ENCODE measurements at places on chromosomes 1 and 21.
A peak's percentile ranks its signal among the peaks of the same experiment; 100 is the strongest.

DNA sequence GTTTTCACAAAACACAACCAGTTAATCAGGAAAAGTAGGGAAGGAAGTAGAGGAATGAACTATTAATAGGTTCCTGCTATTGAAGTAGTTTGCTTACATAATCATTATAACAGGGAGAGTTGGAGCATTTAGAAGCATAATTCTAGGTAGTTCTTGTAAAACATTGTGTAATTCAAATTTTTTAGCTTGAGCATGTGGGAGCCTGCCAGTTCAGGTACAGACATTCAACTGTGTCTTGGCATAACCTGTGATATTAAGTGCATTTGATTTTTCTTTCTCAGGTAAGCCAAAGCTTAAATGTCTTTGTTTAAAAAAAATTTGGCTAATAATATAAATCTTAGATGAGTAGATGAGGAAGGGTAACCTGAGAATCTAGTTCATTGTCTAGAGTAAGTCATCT lies 3.4 kb downstream of the YTHDF2 start:
- DNase-seq = no peak

DNA sequence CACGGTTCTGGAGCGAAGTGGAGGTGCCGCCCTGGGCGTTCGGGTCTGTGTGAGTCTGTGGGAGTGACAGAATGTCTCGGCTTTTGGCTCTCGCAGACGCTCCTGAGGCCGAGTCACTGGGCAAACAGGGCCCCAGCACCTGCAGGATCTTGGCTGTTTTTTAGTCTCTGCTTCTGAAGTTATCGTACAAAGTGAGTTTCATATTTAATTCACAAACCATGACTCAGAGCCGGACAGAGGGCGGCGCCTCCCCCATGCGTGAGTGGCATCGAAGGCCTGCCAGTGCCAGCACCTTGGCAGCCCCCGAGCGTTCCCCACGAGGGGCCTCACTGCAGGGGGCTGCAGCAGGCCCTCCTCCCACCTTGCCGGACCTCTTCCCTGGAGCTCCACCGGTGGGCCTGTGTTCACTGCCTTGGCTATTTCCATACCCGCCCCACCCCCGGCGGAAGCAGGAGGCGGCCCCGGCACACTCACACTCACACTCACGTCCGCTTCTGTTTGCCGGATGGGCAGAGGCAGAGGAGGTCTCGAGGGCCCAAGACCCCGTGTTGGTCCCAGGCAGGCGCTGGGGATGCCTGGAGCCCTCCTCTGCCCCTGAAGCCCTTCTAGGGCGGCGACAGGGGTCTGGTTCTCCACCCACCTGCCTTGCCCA lies 56.3 kb downstream of the MORN1 start:
- DNase-seq = peak; percentile 33

DNA sequence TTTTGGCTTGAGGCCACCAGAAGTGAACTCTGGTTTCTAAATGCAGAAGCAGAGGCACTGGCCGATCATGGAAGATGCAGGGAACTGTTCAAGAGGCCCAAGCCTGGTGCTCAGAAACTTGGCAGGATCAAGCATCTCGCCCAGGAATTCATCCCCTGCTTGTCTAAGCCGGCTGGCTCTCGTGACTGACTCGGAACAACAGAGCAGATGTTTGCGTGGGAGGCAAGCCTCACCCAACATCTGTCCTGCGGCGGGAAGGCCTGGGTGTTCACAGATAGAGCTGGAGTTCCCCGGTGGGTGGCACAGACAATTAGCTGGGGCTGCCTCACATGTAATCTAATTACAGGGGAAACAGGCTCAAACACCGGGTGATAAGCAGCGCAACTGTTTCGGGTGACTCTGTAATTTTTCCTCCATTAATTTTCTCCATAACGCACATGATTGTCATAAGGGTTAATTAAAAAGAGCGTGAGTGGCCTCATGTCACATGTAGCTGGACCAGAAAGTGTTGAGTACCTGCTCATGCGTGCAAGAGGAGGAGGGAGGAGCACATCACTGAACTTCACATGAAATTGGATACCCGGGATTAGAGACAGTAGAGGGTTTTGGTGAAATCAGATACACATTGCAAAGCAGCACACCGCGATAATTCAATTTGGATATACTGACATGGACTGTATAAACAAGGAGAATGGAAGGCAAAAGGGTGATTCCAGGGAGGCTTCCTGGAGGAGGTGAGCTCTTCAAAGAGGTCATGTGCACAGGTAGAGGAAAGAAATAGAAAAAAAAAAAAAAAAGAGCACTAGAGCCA lies 180.0 kb downstream of the ETS2 start:
- DNase-seq = peak; percentile 30

- no peak for DNase-seq
Observed at GRCh38 chr1:246709835-246710234, 14.4 kb upstream of the SCCPDH start.

DNA sequence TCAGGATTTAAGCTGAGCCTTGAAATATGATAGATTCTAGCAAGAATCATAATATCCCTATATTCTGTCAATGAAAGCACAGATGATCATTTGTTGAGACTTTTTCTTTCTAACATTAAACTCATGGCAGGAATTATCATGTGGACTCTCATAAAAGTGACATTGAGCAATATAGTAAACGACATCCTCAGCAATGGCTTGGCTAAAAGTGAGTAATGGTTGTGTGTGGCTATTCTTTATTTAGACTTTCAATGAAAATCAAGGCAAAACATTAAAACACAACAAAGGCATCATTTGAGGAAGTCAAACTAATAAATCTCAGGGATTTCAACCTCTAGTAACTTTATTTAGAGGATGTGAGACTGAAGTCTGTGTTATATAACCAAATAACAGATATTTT lies 257.8 kb upstream of the ADGRL4 start:
- DNase-seq = no peak

DNA sequence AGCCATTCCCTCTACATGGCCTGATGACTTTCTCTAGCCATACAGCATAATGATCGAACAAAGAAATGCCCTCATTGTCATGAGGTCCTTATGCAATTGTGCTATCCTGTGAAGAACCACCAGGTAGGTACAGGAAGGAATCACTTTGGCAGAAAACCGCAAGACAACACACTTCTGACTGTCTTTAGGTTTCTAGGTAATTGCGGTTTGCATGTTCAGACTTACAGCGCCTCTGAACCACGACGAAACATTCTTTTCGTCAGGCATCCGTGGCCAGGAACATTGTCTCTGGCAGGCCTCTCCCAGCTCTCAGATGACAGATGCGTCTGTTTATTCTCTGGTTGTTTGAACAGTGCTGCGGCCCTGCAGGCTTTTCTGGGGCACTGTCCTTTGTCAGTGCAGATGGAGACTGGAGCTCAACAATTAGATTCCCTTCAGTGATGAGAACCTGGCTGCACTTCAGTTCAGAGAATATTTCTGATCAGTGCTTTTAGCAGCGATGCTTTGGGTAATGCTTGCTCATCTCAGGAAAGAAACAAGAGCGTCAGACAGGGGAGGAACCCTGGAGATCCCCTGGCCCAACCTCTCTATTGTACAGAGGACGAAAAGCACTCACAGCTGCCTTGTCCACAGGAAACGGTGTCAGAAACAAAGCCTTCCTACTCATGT lies 63.4 kb downstream of the B3GALT5 start:
- no peak for DNase-seq

DNA sequence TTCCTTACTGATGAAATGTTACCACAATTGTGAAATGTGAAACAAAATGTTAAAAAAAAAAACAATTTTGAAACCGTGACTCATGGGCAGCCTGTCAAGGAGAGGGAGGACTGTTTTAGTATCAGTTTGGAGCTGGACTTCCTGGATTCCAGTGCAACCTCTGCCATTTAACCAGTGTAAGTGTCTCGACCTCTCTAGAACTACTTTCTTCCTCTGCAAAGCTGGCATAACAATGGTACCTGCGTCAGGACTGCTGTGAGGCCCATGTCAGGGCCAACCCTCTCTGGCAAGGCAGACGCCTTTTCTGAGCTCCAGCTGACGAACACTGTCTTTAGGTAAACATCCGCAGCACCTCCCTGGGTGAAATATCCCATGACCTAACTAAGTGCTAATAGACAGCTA lies 20.9 kb downstream of the URB1 start:
- DNase-seq = no peak

Data from urothelium cell line (cell line).